HCT116 (cell line): ENCODE measurements at places on chromosomes 4 and X. TPM values are rescaled to one million over a fixed set of nuclear protein-coding genes. Genes with fewer than 3 reads are reported as not detected.

ARHGAP36 gene
- total RNA-seq = not detected

CT45A2 gene
- not detected for total RNA-seq

GPR173 gene
- 3.4 TPM for total RNA-seq

GRCh38 chr4:1629699-1630083 is 54.4 kb downstream of the FAM53A start:
- no peak for DNase-seq
- no peak overlapping the region for H3K4me3 ChIP-seq
- no peaks in the 10 kb centered on the region for H3K36me3 ChIP-seq

- no peaks in the 10 kb centered on the region for H3K27me3 ChIP-seq
- no peak overlapping the region for H3K4me3 ChIP-seq
- no peaks in the 10 kb centered on the region for H3K36me3 ChIP-seq
- H3K4me1 ChIP-seq = no peaks in the 10 kb centered on the region
- DNase-seq = no peak
Observed at GRCh38 chr4:8377103-8378075, 63.1 kb downstream of the ACOX3 start.

DNA sequence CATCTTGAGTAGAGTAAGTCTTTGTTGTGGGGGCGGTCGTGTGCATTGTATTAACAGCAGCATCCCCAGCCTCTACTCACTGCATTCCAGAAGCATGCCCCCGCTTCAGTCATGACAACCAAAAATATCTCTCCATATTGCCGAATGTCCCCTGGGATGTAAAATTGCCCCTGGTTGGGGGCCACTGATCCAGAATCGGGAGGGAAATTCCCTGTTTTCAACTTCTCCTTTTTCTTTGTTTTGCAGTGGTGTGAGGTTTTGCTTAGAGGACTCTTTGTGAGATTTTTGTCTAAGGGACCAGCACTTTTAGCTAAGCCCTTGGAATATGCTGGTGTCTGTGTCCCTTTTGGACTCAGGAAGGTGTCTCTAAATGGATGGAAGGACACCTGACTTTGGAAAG is 3.0 kb upstream of the IL13RA1 start:
- no peaks in the 10 kb centered on the region for H3K27me3 ChIP-seq
- H3K27ac ChIP-seq = no peak overlapping the region
- no peak for DNase-seq
- H3K4me1 ChIP-seq = peaks cover 14% of the 10 kb centered on the region

GRCh38 chr4:4364486-4365208 is 22.3 kb upstream of the NSG1 start:
- no peak overlapping the region for H3K4me3 ChIP-seq
- H3K27me3 ChIP-seq = no peaks in the 10 kb centered on the region
- no peak for DNase-seq

GRCh38 chr4:81227968-81228367 is 12.9 kb upstream of the PRKG2 start:
- no peaks in the 10 kb centered on the region for H3K27me3 ChIP-seq
- H3K27ac ChIP-seq = no peak overlapping the region
- H3K36me3 ChIP-seq = no peaks in the 10 kb centered on the region

- H3K36me3 ChIP-seq = no peaks in the 10 kb centered on the region
- H3K27me3 ChIP-seq = no peaks in the 10 kb centered on the region
- H3K4me3 ChIP-seq = no peak overlapping the region
- H3K4me1 ChIP-seq = no peaks in the 10 kb centered on the region
Observed at GRCh38 chrX:40749681-40750494, 14.5 kb upstream of the MED14 start.

DNA sequence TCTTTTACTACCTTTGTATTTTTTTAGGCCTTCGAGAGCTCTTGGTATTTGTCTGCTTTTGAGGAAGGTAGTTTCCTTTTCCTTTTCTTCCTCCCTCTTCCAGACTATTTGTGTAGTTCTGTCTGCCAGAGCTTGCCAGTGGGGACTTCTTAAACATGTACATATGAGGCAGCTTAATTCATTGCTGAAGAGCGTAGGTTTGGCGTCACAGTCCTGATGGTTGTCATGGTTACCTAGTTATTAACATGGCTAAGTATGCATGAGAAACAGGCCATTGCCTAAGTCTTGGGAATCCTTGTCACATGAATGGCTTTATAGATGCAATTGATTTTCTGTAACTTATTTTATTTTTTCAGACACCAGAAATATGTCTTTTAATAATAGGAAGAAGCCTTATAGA is 48.5 kb upstream of the ARMCX2 start:
- no peaks in the 10 kb centered on the region for H3K36me3 ChIP-seq
- H3K4me1 ChIP-seq = no peaks in the 10 kb centered on the region
- H3K27ac ChIP-seq = no peak overlapping the region
- no peaks in the 10 kb centered on the region for H3K27me3 ChIP-seq
- H3K4me3 ChIP-seq = no peak overlapping the region
